ENCODE measurements at places on chromosomes 4 and X.

GRCh38 chrX:130196466-130196865 lies 24.7 kb downstream of the RAB33A start:
- no peaks in the 10 kb centered on the region for H3K27me3 ChIP-seq
- H3K36me3 ChIP-seq: no peaks in the 10 kb centered on the region
- DNase-seq: no peak

GRCh38 chrX:10011991-10012390 lies 44.8 kb downstream of the CLDN34 start:
- no peak overlapping the region for H3K4me3 ChIP-seq
- H3K4me1 ChIP-seq: peaks cover 19% of the 10 kb centered on the region
- no peaks in the 10 kb centered on the region for H3K27me3 ChIP-seq
- H3K36me3 ChIP-seq: no peaks in the 10 kb centered on the region

- no peak overlapping the region for H3K4me3 ChIP-seq
- no peak for DNase-seq
- H3K4me1 ChIP-seq: no peaks in the 10 kb centered on the region
Measured at GRCh38 chrX:39835776-39836175, 262.0 kb downstream of the BCOR start.

GRCh38 chr4:6229671-6230501 lies 29.5 kb upstream of the JAKMIP1 start:
- no peaks in the 10 kb centered on the region for H3K36me3 ChIP-seq
- H3K27me3 ChIP-seq: no peaks in the 10 kb centered on the region
- H3K4me3 ChIP-seq: no peak overlapping the region

- no peaks in the 10 kb centered on the region for H3K27me3 ChIP-seq
- no peaks in the 10 kb centered on the region for H3K4me1 ChIP-seq
- H3K36me3 ChIP-seq: no peaks in the 10 kb centered on the region
- no peak overlapping the region for H3K27ac ChIP-seq
Measured at GRCh38 chr4:1593881-1594345, 90.2 kb downstream of the FAM53A start.

DNA sequence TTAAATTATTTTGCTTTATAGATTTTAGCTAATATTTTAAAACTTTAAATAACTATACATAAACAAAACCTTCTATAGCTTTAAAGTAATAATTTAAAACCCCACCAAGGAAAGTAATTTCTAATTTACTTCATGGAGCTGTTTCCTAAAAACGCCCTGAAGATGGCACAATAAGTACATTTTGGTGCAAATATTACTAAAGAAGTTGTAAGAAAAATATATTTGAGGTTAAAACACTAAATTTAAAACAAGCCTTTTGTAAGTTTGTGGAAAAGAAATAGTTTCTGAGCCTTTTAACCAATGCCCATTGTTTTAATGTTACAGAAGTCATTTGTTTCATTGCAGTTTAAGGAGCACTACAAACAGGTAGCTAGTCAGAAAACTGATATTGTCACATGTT lies 137.4 kb upstream of the AGA start:
- H3K4me3 ChIP-seq: no peak overlapping the region
- H3K27ac ChIP-seq: no peak overlapping the region
- no peaks in the 10 kb centered on the region for H3K36me3 ChIP-seq
- no peaks in the 10 kb centered on the region for H3K27me3 ChIP-seq
